Activated naive CD4-positive, alpha-beta T cell (primary cell): ENCODE measurements at places on chromosomes 11 and 22.

- DNase-seq: no peak
Observed at GRCh38 chr22:24157822-24158135, 23.5 kb upstream of the SUSD2 start.

GRCh38 chr11:46696212-46696558, 4.2 kb downstream of the ARHGAP1 start:
- DNase-seq: no peak

DNA sequence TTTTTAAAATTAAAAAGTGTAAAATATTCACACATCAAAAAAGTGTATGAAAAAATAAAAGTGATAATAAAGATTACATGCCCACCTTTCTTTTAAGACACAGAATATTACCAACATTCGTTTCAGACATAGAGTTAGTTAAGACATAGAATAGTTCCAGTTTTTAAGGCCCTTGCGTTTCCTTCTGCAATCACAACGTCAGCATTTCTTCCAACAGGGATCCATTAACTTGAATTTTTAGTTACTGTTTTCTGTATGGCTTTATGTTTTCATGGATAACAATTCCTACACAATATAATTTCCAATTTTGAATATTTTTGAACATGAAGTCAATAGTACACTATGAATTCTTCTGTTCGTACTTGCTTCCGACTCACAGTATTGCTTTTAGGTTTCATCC, 170.8 kb upstream of the C11orf87 start:
- no peak for DNase-seq

DNA sequence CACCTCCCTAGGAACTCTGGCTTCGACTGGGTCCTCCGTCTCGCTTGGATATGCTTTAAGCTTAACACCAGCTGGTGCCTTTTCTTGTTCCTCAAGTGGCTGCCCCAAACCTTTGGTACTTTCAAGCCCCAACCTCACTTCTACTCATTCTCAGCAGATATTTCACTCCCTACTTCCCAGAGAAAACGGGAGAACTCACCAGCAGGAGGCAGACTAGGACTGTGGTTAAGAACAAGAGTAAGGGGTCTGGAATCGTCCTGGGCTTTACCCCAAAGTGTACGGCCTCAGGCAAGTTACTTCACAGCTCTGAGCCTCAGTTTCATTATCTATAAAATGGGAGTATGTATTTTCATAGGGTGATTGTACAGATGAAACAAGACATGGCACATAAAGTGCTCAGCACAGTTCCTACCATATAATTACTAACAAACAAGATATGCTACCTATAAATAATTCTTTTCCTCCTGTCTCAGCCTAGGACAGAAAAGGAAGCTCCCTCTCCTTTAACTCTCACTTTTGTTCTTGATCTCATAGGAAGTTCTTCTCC, 37.8 kb downstream of the PAMR1 start:
- DNase-seq: no peak

DNA sequence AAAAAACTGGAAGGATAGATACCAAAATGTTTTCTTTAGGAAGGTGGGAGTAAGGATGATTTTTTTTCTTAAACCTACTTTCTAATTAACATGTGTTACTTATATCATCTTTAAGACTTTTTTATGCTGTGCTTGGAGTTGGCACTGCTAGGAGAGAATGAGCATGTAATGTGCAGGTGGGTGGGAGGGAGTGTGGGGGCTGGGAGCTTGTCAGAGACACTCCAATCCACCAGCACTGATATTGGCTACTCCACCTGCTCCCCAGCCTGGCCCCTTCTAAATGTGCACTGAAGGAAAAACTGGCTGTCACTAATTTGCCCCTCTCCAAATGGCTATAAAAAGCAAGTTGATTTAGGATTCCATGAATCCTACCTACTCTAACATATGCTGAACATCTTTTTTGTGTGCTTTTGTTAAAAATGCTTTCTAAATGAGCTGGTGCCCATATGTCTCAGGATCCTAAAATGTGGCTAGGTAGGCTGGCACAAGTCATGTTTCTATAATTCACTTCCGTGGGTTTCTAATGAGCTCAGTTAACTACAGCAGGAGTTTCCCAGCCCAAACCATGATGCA, 44.3 kb upstream of the BMAL1 start:
- no peak for DNase-seq

GRCh38 chr11:86988351-86988881, 33.2 kb upstream of the FZD4 start:
- no peak for DNase-seq

DNA sequence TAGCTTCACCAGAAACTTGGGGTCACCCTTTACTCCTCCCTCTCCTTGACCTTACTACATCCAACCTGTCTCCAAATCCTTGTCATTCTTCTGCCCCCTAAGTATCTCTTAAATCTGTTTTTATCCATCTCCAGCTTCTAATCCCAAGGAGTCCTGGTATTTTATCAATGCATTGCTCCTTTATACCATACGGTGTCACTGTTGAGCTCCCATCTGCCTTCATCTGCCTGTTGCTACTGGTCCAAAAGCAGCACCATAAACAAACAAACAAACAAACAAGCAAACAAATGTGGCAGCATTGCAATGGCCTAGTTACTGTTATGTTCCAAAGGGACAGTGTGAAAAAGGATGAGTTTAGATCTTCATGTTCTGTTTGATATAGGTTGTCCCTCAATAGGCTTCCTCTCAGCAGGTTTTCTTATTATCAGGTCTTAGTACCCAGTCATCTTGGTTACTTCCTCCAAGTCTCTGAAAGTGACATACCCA, 34.2 kb downstream of the DNHD1 start:
- DNase-seq: no peak

GRCh38 chr11:38990841-38991240, 2392.8 kb upstream of the RAG2 start:
- DNase-seq: no peak
